ENCODE measurements at places on chromosomes 11 and 22.
A peak's percentile ranks its signal among the peaks of the same experiment; 100 is the strongest.

- DNase-seq: no peak
Measured at GRCh38 chr11:94934362-94934761, 39.0 kb downstream of the CWC15 start.

- no peak for DNase-seq
Measured at GRCh38 chr11:22076271-22076930, 116.5 kb upstream of the ANO5 start.

GRCh38 chr22:17980638-17981051, 43.7 kb downstream of the MICAL3 start:
- DNase-seq: peak; percentile 26

- DNase-seq: no peak
Measured at GRCh38 chr11:96180341-96180740, 162.7 kb downstream of the MAML2 start.

- DNase-seq: no peak
Measured at GRCh38 chr11:1219834-1220815, 2.7 kb upstream of the MUC5B start.

DNA sequence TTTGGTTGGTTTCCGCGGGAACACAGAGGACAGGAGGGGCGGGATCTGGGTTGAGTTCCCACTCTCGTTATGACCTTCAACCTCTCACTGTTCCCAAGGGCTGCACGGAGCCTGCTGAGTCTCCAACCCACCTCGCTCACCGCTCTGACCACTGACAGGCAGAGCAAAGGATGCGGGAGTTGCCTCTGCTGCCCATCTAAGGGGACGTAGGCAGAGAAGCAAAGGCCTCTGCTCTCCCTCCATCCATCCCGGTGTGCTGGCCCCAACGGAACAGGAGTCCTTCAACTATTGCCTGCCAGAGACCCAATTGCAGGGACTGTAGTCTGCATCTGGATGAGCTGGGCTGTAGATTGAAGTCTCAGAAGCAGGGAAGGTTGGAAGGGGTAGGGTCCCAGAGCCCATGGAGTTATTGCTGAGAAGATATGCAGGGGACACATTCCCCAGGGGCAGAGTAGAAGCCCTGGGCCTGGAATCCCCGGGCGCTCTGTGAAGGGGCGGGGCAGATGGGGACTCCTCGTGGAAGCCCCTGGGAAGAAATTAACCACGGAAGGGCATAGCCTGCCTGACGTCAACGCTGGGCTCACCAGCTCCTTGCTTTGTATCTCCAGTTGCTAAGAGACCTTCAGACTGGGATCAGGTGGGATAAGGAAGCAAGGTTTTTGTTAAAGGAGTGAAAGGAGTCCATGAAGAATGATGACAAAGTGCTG, 12.7 kb upstream of the FXYD2 start:
- no peak for DNase-seq
